ENCODE measurements at places on chromosomes 5 and 9.
A peak's percentile ranks its signal among the peaks of the same experiment; 100 is the strongest.

DNA sequence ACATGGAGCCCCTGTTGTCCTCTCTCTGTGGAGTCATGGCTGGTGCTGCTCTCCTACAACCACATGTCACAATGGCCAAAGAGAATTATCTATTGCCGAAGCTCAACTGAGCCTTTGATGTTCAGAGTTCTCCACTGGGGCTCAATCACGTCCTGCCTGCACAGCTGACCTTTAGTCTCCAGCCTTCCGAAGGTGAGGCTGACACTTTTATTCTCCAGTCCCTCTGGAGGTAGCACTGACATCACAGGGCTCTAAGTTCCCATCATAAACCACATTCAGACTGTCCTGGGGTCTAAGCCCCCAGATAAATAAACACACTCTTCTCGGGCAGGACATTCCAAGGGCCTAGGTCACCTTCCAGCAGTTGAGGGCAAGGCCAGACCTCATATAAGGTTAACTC lies 23.4 kb downstream of the ADCY2 start:
- no peak for DNase-seq

- DNase-seq: no peak
Measured at GRCh38 chr5:168570490-168571328, 8.5 kb downstream of the PANK3 start.

DNA sequence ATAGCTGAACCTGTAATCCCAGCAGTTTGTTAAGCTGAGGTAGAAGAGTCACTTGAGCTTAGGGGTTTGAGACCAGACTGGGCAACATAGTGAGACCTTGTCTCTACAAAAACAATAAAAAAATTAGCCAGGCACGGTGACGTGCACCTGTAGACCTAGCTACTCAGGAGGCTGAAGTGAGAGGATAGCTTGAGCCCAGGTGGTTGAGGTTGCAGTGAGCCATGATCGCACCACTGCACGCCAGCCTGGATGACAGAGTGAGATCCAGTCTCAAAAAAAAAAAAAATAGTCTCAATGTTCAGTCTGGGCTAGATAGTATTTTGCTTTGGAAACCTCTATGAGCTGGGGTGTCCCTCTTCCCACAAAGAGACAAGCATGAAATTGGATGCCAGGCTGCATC lies 51.9 kb upstream of the IQGAP2 start:
- DNase-seq: no peak

- no peak for DNase-seq
Measured at GRCh38 chr5:92633875-92634487, 947.0 kb downstream of the NR2F1-AS1 start.

GRCh38 chr9:134263596-134263995 lies 62.7 kb upstream of the RXRA start:
- DNase-seq: no peak

- no peak for DNase-seq
Measured at GRCh38 chr9:98359569-98359968, 104.1 kb upstream of the TBC1D2 start.

GRCh38 chr5:662751-663435 lies 30.3 kb downstream of the TPPP start:
- DNase-seq: no peak

DNA sequence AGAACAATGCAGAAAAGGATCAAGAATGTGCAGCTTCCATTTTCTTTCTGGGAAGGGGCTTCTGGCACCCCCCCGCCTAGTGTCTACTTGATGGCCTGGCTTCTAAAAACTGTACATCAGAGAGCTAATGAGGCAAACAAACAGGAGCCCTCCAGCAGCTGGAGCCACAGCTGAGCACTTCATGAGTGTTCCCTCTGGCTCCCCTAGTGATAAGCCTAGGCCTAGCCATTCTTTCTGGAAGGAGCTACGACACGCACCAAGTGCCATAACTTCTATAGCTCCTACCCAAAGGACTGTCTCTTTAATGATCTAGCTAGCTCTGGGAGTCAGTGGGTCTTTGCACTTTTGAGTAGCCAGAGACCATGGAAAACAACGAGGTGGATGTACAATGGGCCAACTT lies 66.1 kb downstream of the DNAH5 start:
- peak; percentile 15 for DNase-seq

DNA sequence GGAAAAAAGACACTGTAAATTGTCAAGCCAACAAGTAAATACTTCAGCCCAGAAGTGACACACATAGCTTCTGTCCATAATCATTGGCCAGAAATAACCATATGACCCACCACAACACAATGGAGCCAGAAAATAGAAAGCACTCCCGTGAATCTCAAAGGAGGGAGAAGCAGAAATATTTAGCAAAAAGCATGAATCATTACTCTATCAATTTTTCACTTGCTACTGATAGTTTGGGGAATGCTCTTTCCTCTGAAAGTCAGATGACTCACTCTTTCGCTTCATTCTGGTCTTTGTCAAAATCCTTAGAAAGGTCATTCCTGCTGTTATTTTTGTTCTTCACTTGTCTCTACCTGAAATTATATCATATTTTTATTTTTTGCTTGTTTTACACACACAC lies 312.6 kb downstream of the TMEM232 start:
- no peak for DNase-seq

DNA sequence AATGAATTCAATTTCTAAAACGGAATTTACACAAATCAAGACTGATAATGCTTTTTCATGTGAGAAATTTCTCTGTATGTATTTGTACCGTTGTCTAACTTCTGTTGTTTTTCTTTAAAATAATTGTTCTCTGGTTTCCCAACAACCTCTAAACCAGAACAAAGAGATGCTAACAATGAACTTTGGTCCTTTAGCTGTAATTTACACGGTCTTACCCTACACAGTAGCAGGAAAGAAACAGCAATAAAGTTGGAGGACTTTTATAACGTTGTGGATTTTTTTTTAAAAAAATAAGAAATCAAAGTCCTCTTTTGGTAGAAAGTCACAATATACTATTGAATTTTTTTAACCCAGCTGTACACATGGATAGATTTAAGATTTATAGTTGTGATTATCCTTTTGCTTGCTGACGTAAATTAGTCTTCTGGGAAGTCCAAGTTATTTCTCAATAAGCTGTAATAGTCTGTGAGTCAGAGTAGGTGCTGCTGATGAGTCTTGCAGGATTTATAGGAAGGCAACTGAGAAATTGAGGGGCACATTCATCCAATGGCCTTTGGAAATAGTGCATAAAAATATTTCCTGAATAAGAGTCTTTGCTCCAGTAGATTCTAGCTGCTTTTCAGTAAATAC lies 76.8 kb upstream of the PCSK1 start:
- no peak for DNase-seq

GRCh38 chr5:65728218-65728617 lies 6.2 kb downstream of the NLN start:
- no peak for DNase-seq

DNA sequence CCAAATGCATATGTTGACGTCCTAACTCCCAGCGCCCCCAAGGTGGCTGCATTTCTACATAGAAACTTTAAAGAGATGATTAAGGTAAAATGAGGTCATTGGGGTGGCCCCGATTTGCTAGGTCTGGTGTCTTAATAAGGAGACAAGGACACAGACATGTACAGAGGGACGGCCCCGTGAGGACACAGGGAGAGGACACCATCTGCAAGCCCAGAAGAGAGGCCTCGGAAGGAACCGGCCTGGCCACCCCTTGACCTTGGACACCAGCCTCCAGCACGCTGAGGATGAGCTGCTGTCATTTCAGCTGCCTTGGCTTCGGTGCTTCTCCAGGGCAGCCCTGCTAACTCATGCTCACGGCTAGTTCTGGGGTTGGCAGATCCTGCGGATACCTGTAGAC lies 73.2 kb downstream of the MRPL36 start:
- DNase-seq: no peak

- DNase-seq: no peak
Measured at GRCh38 chr9:95074632-95075031, 242.9 kb downstream of the FANCC start.

- DNase-seq: no peak
Measured at GRCh38 chr5:24789611-24790351, 145.0 kb upstream of the CDH10 start.

GRCh38 chr9:34995670-34996060 lies 6.1 kb downstream of the DNAJB5 start:
- no peak for DNase-seq

DNA sequence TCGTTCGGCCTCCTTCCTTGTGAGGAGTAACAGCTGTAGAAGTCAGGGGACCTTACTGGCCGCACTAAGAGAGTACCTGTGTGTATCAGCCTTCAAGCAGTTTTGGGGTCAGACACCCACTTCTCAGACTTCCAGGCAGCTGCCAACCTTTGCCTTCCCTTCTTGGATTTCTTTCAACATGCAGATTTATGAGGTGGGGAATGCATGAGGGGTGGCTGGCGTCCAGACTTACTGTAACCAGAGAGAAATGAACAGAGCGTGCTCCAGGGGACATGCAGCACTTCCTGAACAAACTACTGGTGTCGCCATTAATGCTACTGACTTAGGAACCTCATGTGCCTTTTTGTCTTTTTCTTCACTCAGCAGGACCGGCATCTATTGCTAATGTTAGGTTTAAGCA lies 46.7 kb downstream of the INSYN2B start:
- DNase-seq: no peak

- DNase-seq: no peak
Measured at GRCh38 chr5:34026089-34026761, 16.8 kb downstream of the C1QTNF3 start.
